ENCODE measurements at places on chromosomes 16 and 17.

DNA sequence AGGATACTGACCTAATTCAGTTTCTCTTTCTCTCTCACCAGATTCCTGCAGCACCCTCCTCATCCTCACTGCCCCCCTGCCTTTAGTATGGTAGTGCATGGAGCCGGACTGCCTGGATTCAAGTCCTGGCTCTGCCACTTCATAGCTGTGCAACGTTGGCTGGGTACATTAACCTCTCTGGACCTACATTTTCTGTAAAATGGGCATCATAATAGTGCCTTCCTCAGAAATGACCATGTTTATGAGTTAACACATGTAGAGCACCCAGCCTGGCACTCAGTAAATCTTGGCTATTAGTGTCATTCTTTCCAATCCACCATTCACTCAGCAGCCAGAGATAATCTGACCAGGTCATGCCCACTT, 7.3 kb downstream of the UNC119 start:
- no peak for DNase-seq

GRCh38 chr16:4868026-4868425, 20.7 kb downstream of the UBN1 start:
- DNase-seq = no peak

DNA sequence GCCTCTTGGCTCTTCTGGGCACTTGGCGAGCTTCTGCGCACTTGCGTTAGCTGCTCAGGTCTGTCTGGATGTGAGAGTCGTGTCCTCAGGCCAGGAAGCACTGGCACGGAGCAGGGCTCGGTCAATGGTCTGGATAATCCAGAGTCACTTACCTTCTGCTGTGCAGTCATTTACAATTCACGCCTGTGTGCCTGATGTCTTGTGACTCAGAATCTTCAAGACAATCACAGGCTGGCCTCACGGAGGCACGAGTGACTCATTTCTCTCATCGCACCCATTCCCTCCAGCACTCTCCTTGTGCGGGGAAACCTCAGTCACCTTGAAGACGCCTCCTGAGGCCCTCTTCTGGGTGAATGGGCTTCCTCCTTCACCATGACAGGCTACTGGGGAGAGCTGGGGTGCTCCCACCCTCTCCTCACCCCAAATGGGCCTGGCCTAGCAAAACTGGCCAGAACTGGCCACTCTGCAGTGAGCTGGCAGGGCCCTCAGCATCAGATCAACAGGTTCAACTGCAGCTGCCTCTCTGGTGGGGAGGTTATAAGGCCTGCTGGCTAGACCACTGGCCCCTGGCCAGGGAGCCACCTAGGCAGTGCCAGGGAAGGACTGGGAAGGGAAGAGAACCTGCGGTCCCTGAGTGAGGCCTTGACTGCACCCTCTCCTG, 1.9 kb upstream of the CAPN15 start:
- DNase-seq = no peak

DNA sequence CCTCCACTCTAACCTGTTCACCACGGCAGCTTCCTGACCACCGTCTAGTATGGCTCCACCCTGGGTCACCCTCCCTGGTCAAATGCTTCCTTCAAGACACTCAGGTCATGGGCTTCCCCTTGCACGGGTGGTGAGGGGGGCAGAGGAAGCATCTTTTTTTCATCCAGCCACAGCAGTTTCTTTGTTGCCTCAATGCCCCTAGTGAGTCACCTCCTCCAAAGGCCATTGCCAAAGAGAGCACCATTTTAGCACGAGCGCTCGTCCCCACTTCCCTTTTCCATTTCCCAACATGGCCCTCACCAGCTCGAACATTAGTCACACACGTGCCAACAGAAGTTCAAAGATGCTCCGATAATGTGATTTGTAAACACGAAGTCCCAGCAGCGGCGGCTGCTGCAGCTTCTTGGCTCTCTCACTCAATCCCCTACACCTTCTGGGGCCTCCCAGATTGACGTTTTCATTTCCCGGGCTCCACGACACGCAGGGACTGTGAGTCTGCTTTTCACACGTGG, 134.6 kb downstream of the GAS7 start:
- no peak for DNase-seq

Measured in NCI-H524 treated with DMSO at 0.1 percent for 48 hours (cell line).